Caki2 (cell line): ENCODE measurements at places on chromosomes 6 and 20. TPM values are rescaled to one million over a fixed set of nuclear protein-coding genes. Genes with fewer than 3 reads are reported as not detected.

The PCSK2 gene
- 0.91 and 1.4 TPM in 2 replicates for total RNA-seq

The PBOV1 gene
- not detected in 2 replicates for total RNA-seq

The PNPLA1 gene
- not detected in 2 replicates for total RNA-seq

The SLC17A9 gene
- total RNA-seq: 4.5 and 5.5 TPM in 2 replicates

The ZBTB46 gene
- total RNA-seq: 9.6 and 10.4 TPM in 2 replicates

The EYS gene
- total RNA-seq: not detected in 2 replicates

The TENT5A gene
- total RNA-seq: 3.4 and 4.0 TPM in 2 replicates

The SPATS1 gene
- not detected in 2 replicates for total RNA-seq
